ENCODE measurements at places on chromosomes 13 and 19.

GRCh38 chr19:47573071-47574026 lies at the start of gene ZNF541:
ZNF541 (minus strand) TSS chr19:47573148; CDS start chr19:47555856, 17,292 bp downstream.
- peak; percentile 38 for DNase-seq

DNA sequence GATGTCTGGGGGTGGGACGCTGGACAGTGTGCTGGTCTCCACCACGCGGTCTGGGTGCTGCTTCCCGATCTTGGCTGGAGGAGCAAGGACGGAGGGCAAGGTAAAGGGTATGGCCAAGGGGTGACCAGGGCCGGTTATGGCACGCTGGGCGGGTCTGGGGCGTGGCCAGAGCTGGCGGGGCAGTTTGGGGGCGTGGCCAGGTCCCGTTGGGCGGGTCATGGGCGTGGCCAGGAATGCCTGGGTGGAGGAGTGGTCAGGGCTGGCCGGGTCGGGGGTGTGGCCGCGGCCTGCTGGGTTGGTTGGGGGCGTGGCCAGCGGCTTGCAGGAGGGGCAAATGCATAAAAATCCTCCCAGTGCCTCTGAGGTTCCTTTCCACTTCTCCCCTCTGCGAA lies 19.2 kb downstream of the GPX4 start:
- peak; percentile 88 for DNase-seq

DNA sequence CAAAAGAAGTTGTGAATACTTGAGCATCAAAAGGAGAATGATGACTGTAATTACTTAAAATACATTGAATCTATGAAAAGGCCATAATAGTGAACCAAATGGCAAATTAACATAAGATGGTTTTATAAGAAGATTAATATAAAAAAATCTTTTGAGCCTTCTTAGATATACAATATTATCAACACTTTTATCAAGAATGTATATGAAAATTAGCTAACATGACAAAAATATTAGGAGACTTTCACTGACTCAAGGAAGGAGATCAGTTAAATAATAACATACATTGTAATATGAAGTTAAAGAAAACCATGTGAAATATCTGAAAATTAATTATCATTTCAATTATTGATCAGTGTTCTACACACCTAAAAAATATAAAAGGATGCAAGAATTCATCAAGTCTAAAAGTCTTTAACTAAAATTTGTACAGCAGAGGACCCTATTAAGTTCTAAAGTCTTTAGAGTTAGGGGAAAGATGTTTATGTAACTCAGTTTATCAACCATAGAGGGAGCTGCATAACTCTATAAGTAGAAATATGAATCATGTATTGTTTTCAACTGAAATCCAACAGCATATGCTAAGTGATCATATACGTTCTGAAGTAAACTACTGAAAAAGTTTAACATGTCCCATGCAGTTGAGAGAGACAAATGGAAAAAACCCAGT lies 756.1 kb upstream of the MIR17HG start:
- DNase-seq, result peak; percentile 32

DNA sequence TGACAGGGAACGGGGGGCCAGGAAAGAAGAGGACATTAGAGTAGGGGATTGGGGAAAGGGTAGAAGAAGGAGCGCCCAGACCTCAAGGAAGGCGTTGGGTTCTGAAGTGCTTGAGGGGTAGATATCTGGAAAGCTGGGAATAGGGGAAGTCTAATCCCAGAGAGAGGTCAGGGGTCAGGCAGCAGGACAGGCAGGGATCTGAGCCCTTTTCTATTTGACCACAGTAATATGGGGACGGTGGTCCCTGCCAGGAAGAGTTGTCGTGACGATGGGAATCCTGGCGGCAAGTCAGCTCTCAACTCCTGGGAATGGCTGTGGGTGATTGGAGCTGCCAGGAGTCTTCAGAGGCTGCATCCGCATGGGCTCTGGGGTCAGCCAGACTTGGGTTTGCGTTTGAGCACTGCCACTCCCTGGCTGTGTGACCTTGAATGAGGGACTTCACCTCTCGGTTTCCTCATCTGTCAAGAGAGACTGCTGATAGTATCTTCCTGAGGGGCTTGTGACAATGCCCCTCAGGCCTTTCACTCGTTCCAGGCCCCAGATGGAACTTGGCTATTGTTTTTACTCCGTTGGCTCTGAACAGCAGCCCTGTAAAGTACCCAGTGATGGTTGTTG lies 1.3 kb downstream of the AP2A1 start:
- no peak for DNase-seq

- no peak for DNase-seq
These were observed 14.6 kb downstream of the ZNF569 start for GRCh38 chr19:37452500-37453245.

DNA sequence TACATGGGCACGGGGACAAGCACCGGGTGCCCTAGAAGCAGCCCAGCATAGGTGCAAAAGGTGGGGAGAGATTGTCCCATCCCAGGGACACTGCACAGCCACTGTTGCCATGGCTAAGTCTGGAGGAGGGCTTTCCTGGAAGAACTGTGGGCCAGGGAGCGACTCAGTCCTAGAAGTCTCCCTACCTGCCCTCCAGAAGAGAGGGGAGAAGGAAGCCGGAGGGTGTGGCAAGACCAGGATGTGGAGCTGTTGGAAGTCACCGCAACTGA lies 2.3 kb upstream of the FBN3 start:
- no peak for DNase-seq

DNA sequence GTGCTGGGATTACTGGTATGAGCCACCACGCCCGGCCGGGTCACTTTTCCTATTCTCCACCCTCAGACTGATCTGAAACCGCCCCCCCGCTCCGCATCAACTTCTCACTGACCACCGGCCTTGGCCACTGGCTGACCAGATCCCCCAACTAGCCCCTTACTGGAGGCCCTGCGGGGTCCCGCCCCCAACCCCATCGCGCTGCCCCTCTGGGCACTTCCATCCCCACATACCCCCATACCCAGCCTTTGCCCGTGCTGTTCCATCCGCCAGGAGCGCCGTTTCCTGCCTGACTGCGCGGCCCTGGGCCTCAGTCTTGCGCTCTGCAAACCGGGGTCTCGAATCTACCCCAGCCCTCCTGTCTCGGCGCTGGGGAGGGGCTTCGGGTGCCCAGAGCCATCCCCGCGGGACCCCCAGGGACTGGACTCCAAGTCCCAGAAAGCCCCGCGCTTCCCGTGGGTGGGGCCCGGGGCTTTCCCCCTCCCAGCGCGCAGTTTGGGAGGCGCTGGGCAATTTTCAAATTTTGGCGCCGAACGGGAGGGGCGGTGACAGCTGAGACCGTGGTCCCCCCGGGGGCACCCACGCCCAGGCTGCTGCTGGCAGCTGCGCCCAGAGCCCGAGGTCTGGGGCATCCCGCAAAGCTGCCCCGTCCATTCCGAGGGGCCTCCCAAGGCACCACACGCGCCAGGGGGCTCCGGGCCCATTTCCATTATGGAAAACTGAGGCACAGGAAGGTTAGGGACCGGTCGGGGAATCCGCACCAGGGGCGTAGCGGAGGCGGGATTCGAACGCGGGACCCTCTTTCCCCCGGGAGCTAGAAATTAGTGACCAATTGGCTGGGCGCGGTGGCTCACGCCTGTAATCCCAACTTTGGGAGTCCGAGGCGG lies 5.2 kb upstream of the LMNB2 start:
- peak; percentile 68 for DNase-seq

- no peak for DNase-seq
These were observed 74.5 kb upstream of the FRY start for GRCh38 chr13:31956980-31957644.

- peak; percentile 49 for DNase-seq
These were observed 563.9 kb downstream of the DACH1 start for GRCh38 chr13:71303144-71303543.

DNA sequence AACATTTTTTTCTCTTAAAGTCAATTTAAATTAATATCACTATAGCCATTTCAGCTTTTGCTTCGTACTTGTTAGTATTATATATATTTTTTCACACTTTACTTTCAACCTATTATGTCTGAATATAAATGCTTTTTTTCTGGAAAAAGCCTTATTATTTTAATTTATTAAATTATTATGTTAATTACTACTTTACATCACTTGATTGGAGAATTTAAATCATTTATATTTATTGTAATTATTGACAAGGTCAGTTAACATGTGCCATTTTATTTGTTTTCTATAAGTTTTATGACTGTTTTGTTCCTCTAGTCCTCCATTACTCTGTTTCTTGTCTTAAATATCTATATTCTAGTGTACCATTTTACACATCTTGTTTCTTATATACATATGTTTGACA lies 1333.4 kb upstream of the MIR17HG start:
- DNase-seq, result no peak

DNA sequence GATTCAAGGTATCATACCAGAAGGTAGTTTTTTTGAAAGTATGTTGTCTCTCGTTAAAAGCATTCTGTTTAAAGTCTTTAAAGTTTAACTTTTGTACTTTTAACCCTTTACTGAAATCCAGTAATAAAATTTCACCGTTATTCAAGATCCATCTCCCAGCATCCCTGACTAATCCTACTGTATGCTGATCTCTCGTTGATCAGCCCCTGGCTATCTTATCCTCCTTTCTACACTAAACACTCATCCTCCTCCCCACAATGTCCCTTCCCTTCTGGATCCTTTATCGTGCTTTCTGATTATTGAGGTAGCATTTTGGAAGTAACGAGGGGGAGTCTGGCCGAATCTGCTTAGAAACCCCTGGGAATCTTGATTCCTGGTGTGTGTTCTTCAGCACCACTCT lies 1.3 kb downstream of the TPP2 start:
- peak; percentile 17 for DNase-seq

DNA sequence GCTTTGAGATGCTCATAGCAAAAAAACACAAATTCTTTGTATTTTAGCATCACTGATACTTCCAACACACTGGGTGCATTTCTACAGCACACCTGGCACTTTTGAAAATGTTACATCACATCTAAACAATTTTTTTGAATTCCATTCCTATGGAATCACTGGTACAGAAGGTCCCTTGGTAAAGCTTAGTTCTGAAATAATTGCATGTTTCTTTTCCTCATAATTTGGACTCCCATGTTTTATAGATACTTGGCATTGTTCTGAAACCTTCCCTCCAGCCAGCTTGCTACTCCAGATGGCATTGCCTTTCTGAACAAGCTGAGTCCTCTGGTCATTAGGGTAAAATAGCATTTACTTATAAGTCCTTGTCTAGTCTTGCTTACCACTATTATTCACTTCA lies 481.3 kb upstream of the GPC6 start:
- peak; percentile 5 for DNase-seq

DNA sequence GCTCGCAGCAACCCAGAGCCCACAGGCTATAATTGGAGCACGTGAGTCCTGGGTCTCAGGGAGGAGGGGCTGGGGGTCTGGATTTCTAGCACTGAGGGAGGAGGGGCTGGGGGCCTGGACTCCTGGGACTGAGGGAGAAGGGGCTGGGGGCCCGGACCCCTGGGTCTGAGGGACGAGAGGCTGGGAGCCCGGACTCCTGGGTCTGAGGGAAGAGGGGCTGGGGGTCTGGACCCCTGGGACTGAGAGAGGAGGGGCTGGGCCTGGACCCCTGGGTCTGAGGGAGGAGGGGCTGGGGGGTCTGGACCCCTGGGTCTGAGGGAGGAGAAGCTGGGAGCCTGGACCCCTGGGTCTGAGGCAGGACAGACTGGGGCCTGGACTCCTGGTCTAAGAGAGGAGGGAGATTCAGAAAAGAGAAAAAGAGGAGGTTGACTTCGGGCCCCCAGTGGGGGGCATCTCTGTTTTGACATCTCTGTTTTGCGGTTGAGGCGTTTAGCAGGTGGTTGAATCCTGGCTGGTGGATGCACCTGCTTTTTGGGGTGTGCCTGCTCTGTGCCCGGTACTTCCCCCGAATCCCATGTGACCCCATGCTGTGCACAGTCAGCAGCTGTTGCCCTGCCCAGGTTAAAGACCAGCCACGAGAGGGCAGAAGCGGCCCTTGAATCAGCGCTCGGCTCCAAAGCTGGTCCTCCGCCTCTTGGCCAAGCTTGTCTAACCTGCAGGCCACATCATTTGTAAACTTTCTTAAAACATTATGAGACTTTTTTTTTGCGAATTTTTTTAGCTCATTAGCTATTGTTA lies 10.5 kb downstream of the PVR start:
- DNase-seq, result peak; percentile 72

GRCh38 chr13:78032132-78032531 lies 113.5 kb upstream of the EDNRB start:
- no peak for DNase-seq

- DNase-seq, result no peak
These were observed 15.7 kb downstream of the NOSIP start for GRCh38 chr19:49564616-49565045.

DNA sequence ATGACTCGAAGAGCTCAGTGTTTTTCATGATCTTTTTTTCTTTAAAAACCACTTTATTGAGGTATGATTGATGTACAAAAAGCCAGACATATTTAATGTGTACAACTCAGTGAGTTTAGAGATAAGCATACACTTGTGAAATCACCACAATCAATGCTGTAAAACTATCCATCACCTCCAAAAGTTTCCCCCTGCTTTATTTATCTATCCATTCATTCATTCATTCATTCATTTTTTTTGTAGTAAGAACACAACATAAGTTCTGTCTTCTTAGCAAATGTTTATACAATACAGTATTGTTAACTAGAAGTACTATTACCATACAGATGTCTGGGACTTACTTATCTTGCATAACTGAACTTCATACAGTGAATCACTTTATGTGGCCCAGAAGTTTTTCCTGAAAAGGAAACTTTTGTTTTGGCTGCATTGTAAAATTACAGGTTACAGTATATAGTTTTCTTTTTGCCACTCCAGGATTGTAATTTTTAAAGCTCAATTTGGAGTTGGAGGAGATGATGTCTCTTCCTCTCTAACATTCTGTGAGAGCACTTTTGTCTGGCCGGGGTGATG lies 6.7 kb downstream of the RAP2A start:
- DNase-seq, result no peak

- no peak for DNase-seq
These were observed 203.8 kb upstream of the SOX1 start for GRCh38 chr13:111862836-111863815.

DNA sequence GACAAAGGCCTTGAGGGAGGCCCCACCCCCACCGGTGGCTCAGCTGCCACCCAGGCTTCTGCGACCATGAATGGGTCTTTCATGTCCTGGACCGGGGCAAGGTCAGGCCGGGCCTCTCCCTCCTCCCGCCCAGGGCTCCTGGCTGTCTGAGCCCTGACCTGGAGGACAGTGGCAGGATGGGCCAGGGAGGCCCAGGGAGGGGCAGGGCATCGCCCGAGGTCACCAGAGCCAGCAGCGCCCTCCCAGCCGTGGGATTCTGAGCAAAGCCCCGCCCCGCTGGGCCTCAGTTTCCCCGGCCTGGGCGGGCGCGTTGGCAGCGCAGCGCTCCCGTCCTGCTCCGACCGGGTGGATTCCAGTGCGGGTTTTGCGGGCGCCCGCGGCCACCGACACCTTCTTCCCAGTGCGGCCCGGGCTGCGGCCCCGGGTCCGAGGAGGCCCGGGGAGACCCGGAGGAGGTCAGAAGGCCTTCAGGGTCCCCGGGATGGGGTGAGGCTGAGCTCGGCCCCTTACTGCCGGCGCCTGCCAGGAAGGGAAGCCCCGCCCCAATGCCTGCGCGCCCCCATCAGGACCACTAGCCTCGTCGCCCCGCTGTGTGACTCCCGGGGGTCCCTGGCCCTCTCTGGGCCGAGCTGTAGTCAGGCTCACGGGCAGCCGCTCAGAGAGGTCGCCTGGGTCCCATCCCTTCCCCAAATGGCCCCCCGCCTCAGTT lies 24.6 kb upstream of the SEMA6B start:
- DNase-seq, result peak; percentile 56

GRCh38 chr13:89900104-89900765 lies 1447.3 kb upstream of the MIR17HG start:
- peak; percentile 86 for DNase-seq

GRCh38 chr13:107867701-107868661 lies 347.4 kb downstream of the LIG4 start:
- DNase-seq, result peak; percentile 17
